CD4-positive, alpha-beta T cell treated with Interleukin-1 beta for 1 hour (primary cell): ENCODE measurements at places on chromosomes 7 and 10.

- no peak for DNase-seq
These were observed 63.5 kb upstream of the EGFR start for GRCh38 chr7:54955296-54955695.

DNA sequence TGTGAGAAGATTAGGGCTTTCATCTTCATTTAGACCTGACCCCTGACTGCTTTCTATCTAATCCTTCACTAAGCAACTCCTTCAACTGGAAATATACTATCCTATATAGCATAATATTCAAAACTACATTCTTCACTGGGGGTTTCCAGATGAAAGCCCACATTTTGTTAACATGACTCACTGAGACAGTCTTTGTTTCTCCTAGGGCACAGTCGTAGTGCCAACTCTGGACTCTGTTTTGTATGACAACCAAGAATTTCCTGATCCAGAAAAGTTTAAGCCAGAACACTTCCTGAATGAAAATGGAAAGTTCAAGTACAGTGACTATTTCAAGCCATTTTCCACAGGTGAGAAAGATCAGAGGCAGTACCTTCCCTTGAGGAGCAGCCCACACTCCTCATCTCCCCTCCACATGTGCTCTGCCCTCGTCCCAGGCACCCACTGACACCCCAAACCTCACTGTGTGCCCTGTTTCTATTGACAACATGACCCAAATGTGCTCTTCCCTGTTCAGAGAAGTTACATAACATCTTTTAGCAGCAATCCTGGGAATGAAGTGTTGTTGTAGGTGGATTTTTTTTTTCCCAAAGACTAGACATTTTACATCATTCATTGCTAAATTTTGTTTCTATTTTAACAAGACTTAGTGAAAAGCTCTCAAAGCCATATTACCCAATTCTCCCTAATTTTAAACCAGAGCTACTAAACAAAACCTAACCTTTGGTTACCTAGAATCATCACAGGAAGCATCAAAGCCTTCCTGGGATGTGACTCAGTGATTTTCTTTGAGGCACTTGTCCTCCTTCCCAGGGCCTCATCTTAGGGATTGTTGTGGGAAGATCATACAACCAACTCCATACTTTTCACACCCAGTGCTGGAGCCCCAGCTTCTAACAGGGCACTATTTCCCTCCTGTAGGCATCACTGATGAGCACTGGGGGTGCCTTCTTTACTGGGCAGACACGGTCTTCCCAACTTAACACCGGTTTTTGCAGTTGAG lies 10.7 kb downstream of the CYP2E1 start:
- DNase-seq = no peak

DNA sequence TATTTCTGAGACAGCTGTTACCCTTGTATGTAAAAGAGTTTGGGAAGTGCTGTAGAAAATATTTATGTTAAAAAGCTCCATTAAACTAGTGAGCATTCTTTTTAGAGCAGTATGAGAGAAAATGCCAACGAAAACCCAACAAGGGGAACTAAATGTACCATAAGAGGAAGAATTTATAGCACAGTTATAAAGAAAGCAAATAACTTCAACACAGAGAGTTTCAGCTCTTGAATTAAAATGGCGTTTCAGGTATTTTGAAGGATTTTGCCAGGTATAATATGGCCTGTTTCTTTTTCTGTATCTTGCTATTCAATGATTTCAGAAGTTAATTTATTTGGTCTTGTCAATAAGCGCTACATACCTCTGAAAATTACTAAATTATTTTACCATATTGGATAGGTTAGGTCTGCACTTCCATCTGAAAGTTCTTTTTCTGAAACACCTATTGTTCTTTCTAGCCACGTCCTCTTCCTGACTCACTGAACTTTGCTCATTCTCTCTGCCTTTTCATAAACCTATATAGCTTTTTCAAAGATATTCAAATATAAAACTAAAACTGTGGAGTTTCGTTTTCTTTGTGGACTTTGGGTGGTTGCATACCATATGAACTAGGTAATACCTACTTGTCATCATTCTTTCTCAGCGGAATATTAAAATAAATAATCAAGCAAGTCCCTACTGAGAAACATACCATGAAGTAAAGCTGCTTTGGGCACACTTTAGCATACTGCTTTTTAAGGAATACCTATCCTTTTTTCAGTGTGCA lies 136.1 kb downstream of the SEMA3A start:
- no peak for DNase-seq

DNA sequence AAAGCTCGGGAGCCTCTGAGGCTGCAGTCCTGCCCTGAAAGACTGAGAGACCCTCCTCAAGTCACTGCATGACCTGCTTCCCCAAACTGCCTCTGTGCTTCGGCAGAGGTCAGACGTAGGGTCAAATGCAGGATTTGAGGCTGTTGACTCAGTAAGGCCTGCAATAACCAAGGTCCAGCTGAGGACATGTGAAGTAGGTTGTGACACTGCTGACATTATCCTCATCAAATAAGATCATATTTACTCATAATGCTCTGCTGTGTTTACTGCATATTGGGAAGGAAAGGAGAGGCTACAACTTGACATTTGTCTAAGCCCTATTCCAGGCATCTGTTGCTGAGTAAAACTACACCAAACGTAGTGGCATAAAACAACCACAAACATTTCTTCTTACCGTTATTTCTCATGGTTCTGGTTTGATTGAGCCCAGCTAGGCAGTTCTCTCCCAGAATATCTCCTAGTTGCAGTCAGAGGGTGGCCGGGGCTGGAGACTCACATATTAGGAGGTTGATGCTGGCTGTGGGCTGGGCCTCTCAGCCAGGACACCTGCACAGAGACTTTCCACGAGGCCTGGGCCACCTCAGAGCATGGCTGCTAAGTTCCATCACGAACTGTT lies 122.1 kb upstream of the STK17A start:
- no peak for DNase-seq

DNA sequence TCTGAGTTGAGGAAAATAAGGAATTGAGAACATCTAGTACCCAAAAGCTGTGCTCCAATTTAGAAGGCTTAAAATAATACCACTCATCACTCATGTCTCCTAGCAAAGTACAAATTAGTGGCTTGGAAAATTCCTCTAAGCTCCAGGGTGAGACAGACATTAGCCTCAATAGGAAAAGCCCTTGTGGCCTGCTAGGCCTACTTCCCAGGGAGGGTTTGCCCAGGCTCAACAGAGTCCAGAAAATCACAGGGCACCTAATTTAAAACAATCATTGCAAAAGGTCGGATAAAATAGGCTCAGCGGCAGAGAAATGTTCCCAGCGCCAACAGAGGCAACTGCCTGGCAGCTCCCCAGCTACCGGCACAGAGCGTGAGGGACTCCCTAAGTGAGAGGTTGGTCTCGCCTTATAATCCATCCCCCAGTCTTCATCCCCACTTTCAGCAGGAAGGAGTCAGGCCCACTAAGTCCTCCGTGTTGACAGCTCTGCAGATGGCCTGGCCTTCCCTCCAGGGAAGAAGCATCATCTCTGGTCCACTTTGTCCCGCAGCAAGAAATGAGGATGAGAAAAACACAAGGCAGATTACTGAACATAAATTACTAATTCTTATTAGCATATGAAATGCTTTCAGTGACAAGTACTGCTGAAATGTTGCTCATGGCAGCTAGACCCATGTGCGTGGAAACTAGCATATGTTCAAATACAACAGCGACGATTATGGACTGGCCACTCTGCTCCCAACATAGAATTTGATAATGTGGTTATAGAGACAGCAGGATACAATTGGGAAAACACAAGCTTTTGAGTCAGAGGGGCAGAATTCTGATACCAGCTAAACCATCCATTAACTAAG lies 1177.7 kb upstream of the AUTS2 start:
- no peak for DNase-seq

DNA sequence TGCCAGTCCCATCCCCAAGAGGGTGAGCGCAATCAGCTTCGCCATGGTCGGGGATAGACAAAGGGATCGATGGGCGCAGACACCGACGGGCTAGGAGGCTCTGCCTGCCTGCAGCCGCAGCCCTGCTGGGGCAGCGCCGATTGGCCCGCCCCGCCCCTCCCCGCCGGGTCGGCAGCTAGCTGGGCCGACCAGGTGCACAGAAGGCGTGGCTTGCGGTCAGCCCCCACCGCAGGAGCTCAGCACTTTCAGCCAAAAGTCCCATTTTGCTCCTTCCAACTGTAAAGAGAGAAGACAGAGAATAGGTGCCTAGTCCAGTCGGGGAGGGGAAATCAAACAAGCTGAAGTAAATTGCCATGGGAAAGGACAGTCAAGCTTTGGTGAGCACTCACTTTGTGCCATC lies at the start of gene PON1:
TSS of gene PON1 (minus strand) at position 102 of the 400 bp plus-strand sequence. CDS start at position 45, 57 bp downstream.
- DNase-seq = no peak

- no peak for DNase-seq
These were observed 868.1 kb upstream of the AUTS2 start for GRCh38 chr7:68730194-68730593.

DNA sequence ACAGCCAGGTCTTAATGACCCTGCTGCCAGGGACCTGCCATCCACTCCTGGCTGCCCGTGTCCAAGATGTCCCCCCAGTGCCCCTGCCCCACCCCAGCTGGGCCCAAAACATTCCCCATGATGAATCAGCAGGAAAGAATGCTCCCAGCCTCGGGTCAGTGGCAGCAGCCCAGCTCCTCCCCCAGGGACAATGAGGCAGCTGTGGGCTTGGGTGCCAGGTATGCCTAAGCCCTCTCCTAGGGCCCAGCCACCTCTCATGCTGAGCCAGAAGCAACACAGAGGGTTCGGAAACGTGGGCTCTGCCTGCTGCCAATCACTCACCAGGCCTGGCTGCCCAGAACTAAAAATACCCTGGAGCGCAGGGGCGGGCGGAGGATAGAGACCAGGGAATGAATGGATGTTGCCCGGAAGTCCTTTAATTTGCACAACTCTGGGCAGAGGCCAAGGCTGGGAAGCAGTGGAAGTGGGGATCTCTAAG lies 1.5 kb upstream of the LOXL4 start:
- DNase-seq = no peak

DNA sequence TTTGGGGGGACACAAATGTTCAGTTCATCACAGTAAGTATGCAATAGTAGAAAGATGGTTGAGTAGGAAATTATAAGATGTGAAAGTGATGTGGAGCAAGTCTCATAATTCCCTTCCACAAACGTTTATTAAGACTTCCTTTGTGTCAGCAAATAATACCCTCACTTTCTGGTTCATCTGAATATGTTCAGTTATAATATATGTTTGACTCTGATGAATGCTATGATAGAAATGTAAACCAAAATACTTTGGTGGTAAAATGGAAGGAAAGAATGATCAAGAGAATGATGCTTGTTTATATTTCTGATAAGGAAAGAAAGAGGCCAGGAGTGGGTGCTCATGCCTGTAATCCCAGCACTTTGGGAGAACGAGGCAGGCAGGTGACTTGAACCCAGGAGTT lies 111.7 kb upstream of the PLXDC2 start:
- DNase-seq = no peak

GRCh38 chr7:56199639-56200038 lies 83.4 kb upstream of the NUPR2 start:
- DNase-seq = no peak

DNA sequence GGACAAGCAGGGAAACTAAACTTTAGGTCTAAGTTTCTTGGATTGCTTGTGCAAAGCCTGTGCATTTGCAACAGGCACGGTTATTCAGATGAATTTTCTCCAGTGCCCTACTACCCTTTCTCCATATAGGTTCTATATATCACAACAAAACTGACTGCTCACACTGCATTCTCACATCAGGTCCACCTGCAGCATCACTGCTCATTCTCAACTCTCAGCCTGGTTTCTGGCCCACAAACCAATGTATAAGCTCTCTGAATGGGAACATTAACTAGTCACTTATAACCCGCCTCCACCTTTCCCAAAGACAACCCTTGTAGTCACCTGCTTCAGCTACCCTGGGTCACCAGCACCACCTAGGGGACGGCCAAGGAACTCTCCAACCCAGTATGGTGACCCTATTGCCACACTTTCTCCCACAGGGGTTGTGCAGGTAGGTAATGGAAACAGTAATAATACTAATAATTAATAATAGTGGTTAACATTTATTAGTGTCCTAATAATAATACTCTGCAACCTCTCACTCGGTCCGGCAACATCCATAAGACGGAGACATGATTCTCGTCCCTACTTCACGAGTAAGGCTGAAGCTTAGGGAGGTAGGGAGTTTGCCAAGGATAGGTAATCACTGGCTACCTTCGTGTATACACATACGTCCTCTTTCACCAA lies 97.3 kb downstream of the CLEC2L start:
- DNase-seq = peak; percentile 48

GRCh38 chr7:101018271-101019167 lies 1.4 kb upstream of the MUC17 start:
- no peak for DNase-seq

GRCh38 chr10:70536196-70536861 lies 57.8 kb downstream of the PALD1 start:
- no peak for DNase-seq
